AG04449 (cell line): ENCODE measurements at places on chromosomes 2 and 18.

DNA sequence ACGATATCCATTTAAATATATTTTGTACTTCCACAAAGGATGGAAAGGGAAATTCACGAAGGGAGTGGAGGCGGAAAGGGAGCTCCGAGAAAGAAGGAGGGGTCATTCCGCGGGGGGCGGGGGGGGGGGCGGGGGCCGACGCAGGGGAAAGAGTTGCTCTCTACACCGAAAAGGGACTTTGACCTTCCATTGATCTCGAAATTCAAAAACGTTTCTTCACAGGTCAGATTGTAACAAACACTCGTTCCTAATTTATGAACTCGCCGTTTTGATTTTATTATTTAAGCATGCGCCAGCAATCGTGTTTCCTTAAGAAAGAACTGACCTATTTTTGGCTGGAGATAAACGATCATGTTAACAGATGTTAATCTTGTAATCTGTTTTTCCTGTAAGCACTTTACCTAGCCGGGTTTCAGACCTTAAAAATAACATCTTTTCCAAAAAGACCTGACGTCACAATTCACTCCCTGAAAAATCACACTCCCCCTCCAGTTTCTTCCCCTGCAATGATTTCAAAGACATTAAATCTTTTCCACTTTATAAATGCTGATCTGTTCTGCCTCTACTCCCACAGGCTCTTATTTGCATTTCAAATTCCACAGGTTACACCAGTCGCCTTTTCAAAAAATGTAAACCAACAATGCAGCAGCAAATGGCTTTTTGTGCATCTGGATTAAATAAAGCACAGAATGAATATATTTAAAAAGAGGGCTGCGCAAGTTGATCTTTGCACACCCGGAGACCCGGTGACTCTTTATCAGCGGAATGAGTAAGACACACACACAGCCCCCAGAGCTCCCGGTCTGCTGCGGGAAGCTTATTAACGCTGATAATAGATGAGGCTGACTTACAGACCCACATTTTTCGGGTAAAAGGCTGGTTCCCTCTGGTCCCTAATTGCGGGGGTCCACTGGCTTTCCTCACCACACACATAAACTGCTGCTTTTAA is 1.6 kb downstream of the ZNF516 start:
- DNase-seq = no peak

- DNase-seq = no peak
These were observed 115.1 kb downstream of the NAB1 start for GRCh38 chr2:190763901-190764514.

DNA sequence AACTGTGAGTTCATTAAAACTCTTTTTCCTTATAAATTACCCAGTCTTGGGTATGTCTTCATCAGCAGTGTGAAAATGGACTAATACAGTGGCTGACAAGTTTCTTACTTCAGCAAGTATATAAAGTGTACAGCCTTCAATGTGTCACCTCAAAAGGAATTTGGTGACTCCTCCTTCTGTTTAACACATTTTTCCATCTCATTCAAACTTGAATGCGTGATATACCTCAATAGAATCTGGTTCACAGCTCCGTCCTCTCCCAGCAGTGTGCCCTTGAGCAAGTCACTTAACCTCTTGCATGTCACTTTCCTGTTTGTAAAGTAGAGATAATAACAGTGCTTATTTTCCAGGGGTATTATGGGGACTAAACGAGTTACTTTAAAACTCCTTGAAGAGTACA is 159.6 kb downstream of the CCBE1 start:
- DNase-seq = no peak

DNA sequence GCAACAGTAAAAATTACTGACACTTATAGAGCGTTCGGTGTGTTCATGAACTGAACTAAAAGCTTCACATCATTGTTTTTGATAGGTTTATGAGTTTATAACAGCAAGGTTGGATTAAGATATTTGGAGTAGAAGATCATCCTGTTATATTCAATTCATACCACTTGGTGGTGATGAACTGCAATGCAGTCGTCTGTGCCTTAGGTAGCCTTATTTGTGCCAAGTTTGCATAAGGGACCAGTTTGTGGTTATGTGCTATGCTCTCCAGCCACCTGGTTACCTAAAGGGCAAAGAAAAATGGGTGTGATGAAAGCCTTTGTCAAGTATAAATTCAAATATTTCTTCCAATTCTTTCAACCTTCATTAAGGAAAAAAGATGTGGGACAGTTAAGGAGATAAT is 150.9 kb upstream of the KCNH7 start:
- no peak for DNase-seq

DNA sequence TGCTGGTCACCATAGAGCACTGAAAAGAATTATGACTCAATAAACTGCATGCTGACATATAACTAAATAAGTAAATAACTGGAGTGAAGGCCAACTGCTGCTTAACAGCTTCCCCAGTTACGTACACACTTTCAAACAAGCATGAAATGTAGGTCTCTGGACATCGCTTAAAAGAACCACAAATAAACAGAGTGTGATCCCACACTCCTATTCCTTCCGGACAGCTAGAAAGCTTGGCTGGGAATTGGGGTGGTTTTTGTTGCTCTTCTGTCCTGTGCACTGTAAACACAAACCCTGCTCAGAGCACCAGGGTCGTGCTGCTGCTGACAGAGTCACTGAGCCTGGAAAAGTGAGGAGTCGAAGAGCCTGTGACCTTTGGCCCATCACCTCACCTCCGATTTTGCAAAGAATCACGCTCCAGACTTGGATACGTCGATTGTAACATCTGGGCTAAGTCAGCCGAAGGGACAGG is 162.7 kb upstream of the NT5C1B start:
- DNase-seq = no peak

GRCh38 chr2:29022679-29023078 is 41.6 kb downstream of the TOGARAM2 start:
- no peak for DNase-seq

DNA sequence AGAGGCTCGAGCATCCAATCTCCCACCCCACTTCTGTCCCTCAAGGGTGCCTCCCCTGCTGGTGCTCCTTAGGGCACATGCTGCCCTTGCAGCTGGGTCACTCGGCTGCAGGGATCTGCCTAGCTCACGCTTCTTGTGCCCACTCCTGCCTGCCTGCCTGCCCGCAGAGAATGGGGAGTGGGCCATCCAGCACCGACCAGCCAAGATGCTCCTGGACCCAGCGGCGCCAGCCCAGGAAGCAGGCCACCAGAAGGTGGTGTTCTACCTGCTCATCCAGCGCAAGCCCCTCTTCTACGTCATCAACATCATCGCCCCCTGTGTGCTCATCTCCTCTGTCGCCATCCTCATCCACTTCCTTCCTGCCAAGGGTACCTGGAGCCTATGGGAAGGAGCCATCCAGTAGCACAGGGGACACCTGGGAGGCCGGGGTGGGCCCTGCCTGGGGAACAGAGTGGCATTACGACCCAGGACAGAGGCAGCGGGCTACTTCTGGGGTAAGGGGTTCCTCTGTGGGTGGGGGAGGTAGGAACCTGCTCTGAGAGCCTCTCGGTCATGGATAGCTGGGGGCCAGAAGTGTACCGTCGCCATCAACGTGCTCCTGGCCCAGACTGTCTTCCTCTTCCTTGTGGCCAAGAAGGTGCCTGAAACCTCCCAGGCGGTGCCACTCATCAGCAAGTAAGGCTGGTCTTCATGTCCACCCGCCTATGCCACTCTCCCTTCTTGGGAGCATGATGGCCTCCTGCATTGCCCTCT is 3.4 kb downstream of the CHRNG start:
- DNase-seq = no peak

GRCh38 chr2:128746356-128746755 is 427.7 kb upstream of the HS6ST1 start:
- no peak for DNase-seq

GRCh38 chr2:218888341-218888740 is 7.7 kb downstream of the WNT10A start:
- no peak for DNase-seq

DNA sequence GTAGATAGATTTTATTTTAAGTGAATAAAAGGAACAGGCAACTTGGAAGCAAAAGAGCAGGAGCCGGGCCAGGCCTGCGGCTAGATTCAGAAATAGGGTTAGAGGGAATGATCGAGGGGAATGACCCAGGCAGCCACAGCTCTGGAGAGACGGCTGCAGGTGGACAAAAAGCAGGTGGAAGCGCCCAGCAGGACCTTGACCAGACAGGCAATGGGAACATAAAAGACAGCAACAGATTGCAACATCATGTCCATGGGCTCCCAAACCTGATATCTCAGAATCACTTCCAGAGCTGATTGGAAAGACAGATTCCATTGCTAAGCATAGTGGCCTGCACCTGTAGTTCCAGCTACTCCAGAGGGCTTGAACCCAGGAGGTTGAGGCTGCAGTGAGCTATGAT is 28.6 kb upstream of the STEAP3 start:
- DNase-seq = no peak

DNA sequence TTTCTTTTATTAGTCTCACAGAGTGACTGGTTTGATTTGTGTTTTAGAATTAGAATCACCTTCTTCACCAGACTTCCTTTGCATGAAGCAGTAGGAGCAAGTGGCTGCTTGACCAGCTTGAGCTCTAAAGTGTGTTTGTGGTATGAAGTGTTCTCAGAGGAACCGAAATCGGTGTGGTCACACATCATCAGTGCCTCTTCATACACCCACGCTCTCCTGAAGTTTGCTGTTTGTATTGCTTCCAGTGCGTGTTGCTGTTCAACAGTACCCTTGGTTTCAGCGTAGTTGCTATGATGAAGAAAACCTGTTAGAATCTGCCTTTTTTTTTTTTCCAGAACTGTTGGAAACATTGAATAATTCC is 77.9 kb downstream of the LIMS1 start:
- no peak for DNase-seq

GRCh38 chr18:51614033-51614432 is 416.6 kb upstream of the MEX3C start:
- no peak for DNase-seq

- DNase-seq = no peak
These were observed 11.0 kb upstream of the PLB1 start for GRCh38 chr2:28484835-28485234.

DNA sequence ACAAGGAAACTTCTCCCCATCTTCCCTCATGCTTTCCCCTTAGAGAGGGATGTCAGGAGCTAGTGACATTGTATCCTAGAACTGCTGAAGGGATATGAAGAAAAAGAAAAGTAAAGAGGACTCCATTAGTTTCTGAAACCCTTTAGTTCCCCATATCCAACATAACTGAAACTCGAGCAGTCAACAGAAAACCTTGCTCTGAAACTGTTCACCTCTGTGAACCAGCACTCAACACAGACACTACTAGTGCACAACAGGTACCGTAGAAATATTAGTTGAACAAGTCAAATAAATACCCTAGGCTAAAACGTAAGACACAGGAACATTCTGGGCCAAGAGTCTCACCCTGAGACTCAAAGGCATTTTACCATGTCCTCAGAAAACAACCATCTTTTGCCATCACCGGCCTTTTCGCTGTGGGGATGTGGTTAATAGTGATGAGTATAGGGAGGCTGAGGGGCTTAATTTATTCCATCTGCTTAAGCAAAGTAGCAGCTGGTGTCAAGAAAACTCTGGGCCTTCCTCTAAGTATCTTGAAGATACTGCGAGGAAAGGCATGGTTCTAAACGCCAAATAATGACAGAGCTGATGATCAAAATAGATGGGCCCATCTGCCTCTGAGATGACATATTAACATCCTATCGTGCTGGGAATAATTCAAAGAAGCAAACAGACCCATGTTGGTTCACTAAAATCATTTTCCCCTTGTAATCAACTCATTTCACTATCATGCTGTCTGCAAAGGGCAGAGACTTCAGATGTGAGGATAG is 156.8 kb downstream of the STK39 start:
- no peak for DNase-seq
